CD4-positive, alpha-beta T cell treated with Interleukin-17A for 1 hour (primary cell): ENCODE measurements at places on chromosomes 12 and 14.

GRCh38 chr12:131735476-131736445 is 24.9 kb downstream of the SFSWAP start:
- no peak for DNase-seq

DNA sequence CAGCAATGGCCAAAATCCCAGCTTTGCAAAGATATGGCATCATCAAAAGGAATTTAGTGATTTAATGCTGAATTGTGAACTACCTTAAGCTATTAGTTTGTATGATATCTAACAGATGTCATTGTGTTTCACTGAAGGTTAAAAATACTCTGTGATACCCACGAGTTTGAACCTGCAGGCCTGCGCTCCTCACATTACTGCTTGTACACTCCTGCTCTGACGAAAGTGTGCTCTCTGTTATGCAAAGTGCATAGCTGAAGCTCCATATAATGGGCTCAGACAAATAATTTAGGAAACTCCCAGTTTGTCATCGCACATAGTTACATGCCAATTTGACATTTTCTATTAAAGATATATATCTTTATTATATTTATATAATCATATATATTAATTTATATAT is 52.2 kb downstream of the SPPL3 start:
- no peak for DNase-seq

DNA sequence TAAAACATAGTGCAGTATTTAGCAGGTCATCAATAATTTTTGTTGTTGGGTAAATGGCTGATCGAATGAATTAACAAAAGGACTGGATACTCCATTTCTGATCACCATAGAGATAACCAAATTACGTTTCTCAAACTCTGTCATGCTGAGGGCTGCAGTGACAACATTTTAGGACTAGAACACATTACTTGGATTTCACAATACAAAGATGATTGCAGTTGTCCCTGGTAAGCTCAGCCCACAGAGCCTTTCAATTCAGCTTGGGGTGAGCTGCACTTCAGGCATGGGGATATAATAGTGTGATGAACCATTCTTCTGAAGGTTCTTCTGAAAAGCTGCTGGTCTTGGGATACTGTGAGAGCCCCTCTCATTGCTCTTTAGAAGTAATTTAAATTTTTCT is 74.3 kb downstream of the FAR2 start:
- no peak for DNase-seq

- peak; percentile 50 for DNase-seq
These were observed 603 bp downstream of the PABPN1 start for GRCh38 chr14:23321572-23322547.

DNA sequence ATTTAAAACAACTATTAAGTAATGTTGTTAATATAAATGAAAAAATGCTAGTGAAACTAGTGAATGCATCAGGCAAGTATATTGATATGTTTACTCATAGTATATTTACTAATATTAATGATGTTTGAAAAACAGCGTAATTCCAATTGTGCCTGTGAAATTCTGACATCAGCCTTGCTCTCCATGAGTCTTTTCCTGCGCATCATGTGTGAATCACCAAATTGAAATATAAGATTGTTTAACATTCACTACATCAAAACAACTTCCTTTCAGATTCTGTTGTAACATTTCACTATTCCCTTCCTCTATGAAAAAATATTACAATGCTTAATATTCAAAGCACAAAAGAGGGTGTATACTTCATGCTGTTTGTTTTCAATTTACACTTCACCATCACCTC is 1995.9 kb upstream of the SEL1L start:
- DNase-seq, result no peak

GRCh38 chr12:105352940-105353635 is 22.6 kb downstream of the C12orf75 start:
- DNase-seq, result no peak

DNA sequence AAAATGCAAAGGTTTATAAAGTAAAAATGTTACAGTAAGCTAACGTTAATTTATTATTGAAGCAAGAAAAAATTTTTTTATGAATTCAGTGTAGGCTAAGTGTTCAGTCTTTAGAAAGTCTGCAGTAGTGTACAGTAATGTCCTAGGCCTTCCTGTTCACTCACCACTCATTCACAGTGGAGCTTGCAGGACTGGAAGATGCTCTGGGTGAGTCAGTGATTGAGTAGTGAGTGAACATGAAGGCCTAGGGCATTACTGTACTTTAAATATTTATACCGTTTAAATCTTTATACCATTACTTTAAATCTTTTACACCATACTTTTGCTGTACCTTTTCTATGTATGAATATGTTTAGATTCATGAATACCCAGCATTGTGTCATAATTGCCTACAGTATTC is 120.3 kb upstream of the SLC38A4 start:
- no peak for DNase-seq

GRCh38 chr14:56549721-56550120 is 29.9 kb upstream of the TMEM260 start:
- DNase-seq, result no peak

GRCh38 chr12:49767333-49767732 is 26.0 kb downstream of the TMBIM6 start:
- no peak for DNase-seq

DNA sequence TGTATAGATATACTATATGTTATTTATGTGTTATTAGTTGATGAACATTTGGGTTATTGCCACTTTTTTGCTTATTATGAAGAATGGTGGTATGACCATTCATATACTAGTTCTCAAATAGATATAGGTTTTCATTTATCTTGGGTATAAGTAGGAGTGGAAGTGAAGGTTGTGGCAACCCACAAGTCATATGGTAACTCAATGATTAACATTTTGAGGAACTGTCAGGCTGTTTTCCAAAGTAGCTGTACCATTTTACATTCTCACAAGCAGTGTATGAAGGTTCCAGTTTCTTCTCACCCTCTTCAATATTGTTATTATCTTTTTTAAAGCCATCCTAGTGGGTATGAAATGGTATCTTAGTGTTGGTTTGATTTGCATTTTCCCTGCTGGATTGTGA is 19.0 kb upstream of the MSRB3 start:
- no peak for DNase-seq

GRCh38 chr12:82019533-82019932 is 260.4 kb upstream of the PPFIA2 start:
- DNase-seq, result no peak

DNA sequence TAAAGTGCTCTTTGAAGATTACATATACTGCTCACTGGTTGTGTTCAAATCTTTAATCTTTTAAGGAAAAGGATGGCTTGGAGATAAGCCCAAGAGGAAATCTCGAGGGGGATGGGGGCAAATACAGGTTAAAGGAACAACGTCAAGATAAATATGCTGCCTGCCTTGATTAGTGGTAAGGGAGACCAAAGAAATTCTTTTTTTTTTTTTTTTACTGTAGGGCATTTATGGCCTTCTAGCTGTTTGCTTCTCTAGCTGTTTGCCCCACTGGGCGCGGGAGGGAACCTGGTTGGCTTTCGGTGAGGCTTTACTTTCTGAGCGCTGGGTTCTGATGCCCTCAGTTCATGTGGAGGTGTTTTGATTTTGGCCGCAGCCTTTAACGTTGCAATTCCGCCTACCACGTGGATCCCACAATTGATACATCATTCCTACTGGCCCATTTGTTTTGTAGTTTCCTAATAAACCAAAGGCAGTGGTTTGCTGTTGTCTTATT is 5.7 kb downstream of the CCND2 start:
- no peak for DNase-seq
